ENCODE measurements at places on chromosomes 5 and 9.

GRCh38 chr5:1733369-1733768 lies 66.3 kb downstream of the MRPL36 start:
- DNase-seq: no peak

- DNase-seq: no peak
Measured at GRCh38 chr5:22665801-22666200, 187.3 kb downstream of the CDH12 start.

DNA sequence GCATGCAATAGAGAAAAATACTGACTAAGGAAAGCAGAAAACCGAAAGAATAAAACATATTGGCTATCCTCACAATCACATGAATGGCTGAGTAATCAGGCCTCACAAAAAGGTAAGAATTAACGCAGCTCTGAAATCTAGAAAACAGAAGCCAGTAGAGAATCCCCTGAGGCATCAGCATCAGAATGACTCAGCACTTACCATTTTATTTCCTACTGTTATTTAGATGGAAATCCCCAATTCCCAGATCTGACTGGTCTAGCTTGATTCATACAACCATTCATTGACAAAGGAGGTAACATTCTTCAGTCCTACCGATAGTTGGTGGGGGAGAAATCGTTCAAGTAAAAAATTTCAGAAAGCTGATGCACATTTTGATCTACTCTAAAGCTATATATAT lies 1408.4 kb upstream of the WWC1 start:
- peak; percentile 5 for DNase-seq

DNA sequence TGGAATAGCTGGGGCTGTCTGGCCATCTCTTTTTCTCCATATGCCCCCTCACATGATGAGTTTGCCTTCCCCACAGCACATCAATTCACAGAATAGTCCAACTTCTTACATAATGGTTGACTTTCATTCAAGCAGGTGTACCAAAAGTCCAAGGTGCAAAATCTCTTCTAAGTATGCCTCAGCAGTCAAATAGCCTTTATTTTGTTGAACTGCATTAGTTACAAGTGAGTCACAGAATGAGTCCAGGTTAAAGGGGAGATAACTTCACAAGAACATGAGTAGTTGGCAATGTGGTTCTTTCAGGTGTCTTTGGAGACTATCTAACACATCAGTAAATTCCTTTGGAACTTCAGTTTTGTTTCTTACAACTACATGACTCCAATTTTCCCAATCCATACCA lies 672.5 kb downstream of the PRELID2 start:
- DNase-seq: no peak

- DNase-seq: no peak
Measured at GRCh38 chr5:82622711-82623514, 344.8 kb upstream of the RPS23 start.

DNA sequence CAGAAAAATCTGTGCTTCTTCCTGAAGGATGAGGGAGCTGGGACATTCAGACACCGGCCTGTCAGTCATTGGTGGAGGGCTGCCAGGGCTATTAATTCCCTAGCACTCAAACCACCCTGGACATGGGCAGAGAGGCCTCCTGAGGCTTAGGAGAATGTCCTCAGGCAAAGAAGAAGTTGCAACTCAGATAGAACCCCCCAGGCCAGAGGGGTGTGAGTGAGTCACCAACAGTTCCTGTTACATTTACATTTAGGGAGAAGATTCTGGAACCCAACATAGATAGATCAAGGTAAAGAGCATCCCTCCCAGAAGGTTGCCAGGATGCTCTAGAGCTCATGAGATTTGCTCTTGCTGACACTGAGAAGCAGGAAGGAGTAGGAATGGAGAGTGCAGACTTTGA lies 29.2 kb upstream of the SYK start:
- DNase-seq: no peak

DNA sequence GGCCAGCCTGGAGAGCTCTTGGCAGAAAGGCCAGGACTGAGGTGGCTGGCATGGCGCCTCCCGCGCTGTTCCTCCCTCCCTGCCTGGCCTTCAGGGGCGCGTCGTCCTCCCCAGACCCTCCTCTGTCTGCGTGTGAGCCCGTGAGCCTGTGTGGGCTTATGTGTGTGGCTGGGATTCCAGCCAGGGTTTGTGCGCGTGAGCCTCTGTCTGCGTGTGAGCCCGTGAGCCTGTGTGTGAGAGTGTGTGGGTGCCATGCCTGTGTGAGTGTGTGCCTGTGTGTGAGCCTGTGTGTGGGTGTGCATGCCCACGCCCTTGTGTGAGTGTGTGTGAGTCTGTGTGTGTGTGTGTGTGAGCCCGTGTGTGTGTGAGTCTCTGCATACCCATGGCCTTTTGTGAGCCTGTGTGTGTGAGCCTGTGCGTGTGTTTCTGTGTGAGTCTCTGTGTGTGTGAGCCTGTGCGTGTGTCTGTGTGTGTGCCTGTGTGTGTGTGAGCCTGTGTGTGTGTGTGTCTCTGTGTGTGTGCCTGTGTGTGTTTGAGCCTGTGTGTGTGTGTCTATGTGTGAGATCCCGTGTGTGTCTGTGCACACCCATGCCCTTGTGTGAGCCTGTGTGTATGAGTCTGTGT lies 13.0 kb downstream of the RXRA start:
- peak; percentile 42 for DNase-seq

DNA sequence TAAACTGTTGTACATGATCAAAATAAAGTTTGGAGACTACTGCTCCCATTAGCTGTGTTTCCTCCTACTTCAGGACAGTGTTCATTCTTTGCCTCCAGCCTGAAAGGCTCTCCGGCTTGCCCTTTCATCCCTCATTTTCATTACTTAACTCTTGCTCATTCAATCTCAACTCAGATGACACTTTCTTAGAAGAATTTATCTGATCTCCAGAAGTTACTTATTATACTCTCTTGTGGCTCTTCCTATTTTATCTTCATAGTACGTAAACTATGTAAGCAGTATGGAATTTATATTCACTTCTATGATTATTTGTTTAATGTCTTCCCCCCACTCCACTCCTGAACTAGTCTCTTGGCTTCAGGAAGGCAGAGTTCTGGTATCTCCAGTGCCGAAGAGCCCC lies 1737.9 kb upstream of the C9orf72 start:
- no peak for DNase-seq

GRCh38 chr5:67964619-67965018 lies 250.9 kb upstream of the PIK3R1 start:
- no peak for DNase-seq

DNA sequence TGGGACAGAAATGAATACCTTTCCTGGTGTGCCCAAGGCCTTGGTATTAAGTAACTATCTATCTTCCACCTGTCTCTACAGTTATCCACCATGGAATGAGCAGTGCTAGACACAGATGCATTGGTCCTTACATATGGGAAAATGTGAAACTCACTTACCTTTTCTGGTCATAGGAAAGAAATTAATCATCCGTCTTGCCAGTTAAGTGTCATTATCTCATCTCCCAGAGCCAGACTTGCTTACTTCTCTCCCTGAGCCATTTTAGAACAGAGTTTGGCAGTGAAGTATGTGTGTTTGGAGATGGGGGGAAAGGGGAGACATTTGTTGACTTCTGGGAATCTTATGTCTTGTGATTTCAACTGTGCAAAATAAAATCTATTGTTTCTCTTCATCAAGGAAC lies 1211.0 kb upstream of the CDH6 start:
- DNase-seq: no peak

- no peak for DNase-seq
Measured at GRCh38 chr5:33166522-33166921, 274.2 kb upstream of the TARS1 start.

GRCh38 chr5:10018201-10019069 lies 231.3 kb downstream of the ATPSCKMT start:
- DNase-seq: peak; percentile 95

DNA sequence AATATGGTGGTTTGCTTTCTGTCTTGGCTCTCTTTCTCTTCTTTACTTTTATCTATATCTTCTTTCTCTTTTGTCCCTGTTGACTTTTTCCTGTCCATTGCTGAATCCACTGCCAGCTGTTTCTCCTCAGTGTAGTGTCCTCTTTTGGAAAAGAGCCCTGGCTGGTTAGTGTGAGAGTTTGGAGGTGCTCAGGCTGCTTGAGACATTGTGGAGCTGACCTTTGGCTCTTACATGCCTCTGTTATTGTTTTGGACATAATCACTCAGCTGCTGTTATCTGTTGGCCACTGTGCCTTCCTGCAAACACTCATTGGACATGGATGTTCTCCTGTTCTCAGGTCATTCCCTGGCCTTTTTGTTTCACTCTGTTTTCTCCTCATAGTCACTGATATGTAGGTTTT lies 295.4 kb upstream of the RIOK2 start:
- DNase-seq: peak; percentile 86

DNA sequence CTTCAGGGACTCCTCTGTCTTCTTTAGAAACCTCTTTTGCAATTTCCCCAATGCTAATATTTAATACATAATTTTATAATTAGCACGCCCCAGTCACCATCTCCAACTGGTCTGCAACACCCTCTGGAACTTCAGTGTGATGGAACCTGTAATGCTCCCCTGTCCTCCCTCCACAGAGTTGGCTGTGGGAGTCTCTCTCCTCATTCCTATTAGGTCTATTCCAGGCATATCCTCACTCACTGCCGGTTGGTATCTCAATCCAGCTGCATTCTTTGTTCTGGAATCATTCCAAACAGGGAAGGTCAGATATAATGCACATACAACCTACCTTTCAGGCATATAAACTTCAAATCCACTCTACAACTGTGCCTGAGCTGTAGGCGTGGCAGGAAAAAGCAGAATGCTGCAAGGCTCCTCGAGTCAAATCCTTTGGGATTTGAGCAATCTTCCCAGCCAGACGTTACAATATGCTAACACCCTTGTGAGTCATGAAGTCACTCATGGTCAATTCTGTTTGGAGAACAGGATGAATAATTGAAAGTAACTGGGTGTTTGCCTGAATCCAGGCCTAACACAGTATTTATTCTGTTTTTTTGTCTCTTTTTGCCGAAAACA lies 293.8 kb downstream of the CWC27 start:
- DNase-seq: peak; percentile 97

DNA sequence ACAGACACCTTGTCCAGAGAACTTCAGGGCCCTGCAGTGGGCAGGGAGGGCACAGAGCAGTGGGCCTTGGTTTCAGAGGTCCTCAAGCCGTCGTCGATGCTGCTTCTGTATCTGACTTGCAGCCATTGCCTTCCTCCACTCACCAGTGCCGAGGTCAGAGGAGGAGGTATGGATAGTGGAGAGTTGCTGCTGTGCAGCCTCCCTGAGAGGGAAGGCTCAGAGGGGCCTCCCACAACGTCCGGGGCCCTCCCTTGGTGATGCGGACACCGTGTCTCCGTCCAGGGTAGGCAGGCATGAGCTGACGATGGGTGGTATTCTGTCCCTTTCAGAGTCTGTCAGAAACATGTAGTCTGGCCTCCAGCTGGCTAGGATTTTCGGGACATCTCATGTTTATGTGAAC lies 73.9 kb downstream of the MVB12B start:
- DNase-seq: no peak

DNA sequence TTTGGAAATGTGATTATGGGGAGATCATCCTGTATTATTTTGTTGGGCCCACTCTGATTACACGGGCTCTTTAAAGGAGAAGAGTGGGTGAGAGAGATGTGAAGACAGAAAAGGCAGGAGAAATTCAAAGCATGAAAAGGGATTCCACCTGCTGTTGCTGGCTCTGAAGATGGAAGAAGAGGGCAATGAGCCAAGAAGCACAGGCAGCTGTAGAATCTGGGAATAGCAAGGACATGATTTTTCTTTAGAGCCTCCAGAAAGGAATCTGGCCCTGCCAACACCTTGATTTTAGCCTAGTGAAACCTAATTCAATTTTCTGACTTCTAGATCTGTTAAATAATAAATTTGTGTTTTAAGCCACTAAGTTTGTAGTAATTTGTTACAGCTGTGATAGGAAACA lies 11.3 kb downstream of the C9 start:
- DNase-seq: no peak

DNA sequence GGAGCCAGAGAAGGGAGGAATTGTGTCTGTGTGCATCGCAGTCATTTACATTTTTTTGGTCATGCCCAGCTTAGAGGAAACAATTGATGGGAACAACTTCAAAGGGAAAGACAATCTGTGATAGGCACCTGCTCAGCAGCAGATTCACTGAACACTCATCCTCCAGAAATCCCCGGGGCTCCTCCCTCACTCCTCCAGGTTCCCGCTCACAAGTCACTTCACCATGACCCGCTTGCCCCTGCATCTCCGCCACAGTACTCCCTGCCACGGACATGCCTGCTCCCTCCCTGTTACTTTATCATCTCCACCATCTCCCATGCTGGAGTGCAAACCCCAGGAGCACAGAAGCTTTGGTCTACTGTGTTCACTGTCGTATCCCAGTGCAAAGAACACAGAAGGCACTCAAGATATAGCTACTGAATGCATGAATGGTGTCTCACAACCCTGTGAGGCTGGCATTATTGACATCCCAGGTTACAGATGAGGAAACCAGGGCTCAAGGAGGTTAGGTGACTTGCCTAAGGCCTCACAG lies 16.2 kb downstream of the LHX6 start:
- no peak for DNase-seq

DNA sequence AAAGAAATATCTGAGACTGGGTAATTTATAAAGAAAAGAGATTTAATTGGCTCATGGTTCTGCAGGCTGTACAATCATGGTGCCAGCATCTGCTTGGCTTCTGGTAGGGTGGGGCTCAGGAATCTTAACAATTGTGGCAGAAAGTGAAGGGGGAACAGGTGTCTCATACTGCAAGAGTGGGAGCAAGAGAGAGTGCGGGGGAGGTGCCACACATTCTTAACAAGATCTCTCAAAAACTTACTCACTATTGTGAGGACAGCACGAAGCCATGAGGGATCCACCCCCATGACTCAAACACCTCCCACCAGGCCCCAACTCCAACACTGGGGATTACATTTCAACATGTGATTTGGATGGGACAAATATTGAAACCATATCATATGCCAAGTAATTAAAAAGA lies 70.1 kb upstream of the PANK3 start:
- no peak for DNase-seq

DNA sequence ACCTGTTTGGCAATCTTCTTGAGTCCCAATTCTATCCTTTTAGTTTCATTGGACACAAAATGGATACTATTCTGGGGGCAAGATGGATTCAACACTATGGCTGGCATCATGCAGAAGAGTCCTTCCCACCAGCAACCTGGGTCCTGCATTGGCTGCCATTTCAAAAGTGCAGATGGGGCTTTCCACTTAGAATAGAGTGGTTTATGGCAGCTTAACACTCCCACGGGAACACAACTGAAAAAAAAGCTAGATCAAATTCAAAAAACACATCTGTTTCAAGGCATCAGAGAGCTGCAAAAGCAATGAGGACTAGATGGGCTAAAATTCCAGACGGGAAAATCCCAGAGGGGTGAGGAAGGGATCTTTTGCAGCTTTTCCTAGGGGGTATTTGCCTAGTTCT lies 11.2 kb upstream of the HMHB1 start:
- no peak for DNase-seq
